ENCODE measurements at places on chromosomes 2 and 18.

DNA sequence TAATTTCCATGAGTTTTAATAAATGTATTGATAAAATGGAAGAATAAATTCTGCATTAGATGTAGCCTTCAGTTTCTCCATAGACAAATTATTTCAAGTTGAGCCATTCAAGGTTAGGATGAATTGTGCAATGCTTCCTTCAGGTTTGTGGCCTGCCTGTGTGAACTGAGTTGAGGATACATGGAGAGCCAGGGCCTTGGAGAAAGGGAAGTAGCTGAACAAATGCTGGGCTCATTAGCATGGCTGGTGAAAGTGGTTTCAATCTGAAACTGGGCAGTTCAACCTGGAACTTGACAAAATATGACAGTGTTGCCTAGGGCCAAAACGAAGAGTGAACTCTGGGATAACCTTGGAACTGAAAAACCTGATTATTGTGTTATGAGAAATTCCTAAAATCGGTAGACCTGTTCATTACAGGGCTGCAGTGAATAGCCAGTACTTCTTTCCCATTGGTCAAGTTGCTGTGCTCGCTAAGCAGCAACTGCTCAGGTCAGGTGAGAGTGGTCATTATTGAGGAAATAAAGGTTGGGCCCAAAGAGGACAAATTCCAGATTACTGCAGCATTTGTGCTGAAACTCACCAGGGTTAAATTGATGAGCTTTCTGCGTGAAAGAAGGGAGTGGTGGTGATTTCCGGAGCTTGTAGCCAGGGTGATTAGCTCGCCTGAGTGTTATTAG lies 12.7 kb downstream of the INPP1 start:
- DNase-seq, result no peak

- no peak for DNase-seq
Observed at GRCh38 chr2:96525211-96525507, 11.4 kb upstream of the ARID5A start.

- DNase-seq, result no peak
Observed at GRCh38 chr2:185700883-185701282, 37.7 kb upstream of the FSIP2 start.

DNA sequence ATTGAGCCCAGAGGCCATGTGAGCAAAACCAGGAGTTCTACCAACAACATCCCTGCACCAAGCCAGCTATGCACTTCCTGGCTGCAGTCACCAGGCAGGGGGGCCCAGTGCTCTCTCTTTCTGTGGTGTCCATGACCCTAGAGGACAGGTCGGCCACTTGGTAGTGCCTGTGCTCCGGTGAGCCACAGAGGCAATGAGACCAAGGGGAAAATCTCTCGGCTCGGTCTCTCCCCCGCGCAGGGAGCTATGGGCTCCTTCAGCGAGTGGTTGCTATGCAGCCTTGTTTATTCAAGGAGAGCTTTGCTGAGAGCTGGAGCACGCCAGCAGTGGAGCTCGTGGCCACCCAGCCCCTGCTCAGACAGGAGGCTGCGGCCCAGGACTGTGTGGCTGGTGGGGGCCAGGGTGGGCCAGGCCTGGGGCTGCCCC lies at the start of gene TOGARAM2:
Gene TOGARAM2, plus strand, starts transcription at position 283 of the 426 bp plus-strand sequence. CDS start 13,537 bp downstream, outside the sequence.
- no peak for DNase-seq

GRCh38 chr2:146678516-146678915 lies 1166.3 kb upstream of the ACVR2A start:
- no peak for DNase-seq

All from dermis microvascular lymphatic vessel endothelial cell (primary cell).